ENCODE measurements at places on chromosomes 4 and X. TPM values are rescaled to one million over a fixed set of nuclear protein-coding genes. Genes with fewer than 3 reads are reported as not detected.

- H3K27me3 ChIP-seq: no peaks in the 10 kb centered on the region
- H3K4me1 ChIP-seq: peaks cover 2% of the 10 kb centered on the region
- no peak overlapping the region for H3K27ac ChIP-seq
- H3K4me3 ChIP-seq: no peak overlapping the region
- DNase-seq: no peak
Observed at GRCh38 chr4:124065936-124066335, 646.6 kb downstream of the ANKRD50 start.

- no peak overlapping the region for H3K27ac ChIP-seq
- no peak for DNase-seq
- no peaks in the 10 kb centered on the region for H3K36me3 ChIP-seq
Observed at GRCh38 chrX:66014556-66014955, 25.3 kb downstream of the VSIG4 start.

DNA sequence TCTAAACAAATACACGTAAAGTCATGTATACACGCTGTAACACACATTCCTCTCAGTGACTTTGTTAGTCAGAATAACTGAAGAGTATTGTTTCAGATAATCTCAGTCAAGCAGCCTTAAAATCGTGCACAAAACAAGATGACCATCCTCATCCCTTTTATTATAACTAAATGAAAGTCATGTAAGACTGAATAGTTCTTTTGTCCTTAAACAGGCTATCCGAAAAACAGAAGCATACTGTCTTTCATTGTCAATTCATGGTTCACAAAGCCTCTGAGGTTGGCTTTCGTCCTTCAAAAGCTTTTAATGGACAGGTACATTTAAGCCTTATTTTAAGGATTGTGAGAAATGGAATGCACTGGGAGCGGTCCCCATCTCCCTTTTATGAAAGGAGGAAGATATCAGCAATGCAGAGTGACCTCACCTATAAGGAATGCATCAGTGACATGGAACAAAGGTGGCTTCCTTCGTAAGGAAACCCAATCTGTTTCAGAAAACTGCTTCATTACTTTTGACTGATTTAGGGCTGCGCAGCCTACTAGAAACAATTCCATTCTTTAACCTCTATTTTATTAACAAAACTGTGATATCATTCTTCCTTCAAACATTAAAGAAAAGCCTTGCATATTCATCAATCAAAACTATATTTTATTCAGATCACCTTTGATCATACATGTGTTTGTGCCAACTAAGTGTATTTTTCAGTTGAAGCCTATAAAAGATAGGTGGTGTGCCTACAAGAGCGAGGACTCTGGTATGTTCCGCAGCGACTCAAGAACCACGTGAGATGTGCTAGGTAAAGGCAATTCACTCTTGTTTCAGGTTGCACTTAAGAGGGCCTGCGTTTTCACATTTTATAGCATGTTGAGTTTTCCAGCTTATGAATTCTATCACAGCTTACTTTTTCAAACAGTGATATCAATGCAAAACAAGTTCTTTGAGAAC is 19.2 kb downstream of the SH3RF1 start:
- no peaks in the 10 kb centered on the region for H3K36me3 ChIP-seq
- H3K27me3 ChIP-seq: no peaks in the 10 kb centered on the region
- H3K4me3 ChIP-seq: no peak overlapping the region
- H3K27ac ChIP-seq: no peak overlapping the region
- H3K4me1 ChIP-seq: peaks cover 27% of the 10 kb centered on the region

Gene PGAM4
- 0.47 TPM for polyA plus RNA-seq

Gene N4BP2
- 3.0 TPM for polyA plus RNA-seq

- peak; percentile 22 for DNase-seq
- H3K36me3 ChIP-seq: no peaks in the 10 kb centered on the region
- H3K27ac ChIP-seq: no peak overlapping the region
- no peaks in the 10 kb centered on the region for H3K4me1 ChIP-seq
- H3K4me3 ChIP-seq: no peak overlapping the region
Observed at GRCh38 chr4:46432923-46433322, 43.0 kb upstream of the GABRA2 start.

GRCh38 chr4:78707793-78708192 is 68.4 kb upstream of the BMP2K start:
- no peak overlapping the region for H3K4me3 ChIP-seq
- no peak overlapping the region for H3K27ac ChIP-seq
- no peaks in the 10 kb centered on the region for H3K27me3 ChIP-seq
- H3K36me3 ChIP-seq: no peaks in the 10 kb centered on the region
